Peyer's patch (tissue), 4 donors: ENCODE measurements at places on chromosomes 7 and 10.

GRCh38 chr10:71920540-71921323, 43.5 kb upstream of the CHST3 start:
- DNase-seq, result peak; percentile 62

- no peak for DNase-seq
Observed at GRCh38 chr7:37394158-37394557, 54.5 kb downstream of the ELMO1 start.

DNA sequence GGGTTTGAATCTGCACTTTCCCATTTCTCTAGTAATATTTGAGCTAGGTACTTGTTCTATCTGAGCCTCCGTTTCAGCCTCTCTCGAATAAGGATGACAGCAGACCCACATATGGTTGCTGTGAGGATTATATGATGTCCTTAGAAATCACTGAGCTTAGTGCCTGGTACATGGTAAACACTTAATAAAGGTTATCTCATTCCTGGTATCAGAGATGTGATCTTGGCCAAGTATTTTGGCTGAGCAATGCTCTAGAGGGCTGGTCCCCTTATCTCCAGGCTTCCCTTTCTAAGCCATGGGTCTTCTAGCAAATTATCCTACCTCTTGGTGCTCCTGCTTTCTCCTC, 407 bp upstream of the MKRN1 start:
- DNase-seq, result no peak

GRCh38 chr7:91291902-91292301, 27.7 kb downstream of the FZD1 start:
- DNase-seq, result no peak

DNA sequence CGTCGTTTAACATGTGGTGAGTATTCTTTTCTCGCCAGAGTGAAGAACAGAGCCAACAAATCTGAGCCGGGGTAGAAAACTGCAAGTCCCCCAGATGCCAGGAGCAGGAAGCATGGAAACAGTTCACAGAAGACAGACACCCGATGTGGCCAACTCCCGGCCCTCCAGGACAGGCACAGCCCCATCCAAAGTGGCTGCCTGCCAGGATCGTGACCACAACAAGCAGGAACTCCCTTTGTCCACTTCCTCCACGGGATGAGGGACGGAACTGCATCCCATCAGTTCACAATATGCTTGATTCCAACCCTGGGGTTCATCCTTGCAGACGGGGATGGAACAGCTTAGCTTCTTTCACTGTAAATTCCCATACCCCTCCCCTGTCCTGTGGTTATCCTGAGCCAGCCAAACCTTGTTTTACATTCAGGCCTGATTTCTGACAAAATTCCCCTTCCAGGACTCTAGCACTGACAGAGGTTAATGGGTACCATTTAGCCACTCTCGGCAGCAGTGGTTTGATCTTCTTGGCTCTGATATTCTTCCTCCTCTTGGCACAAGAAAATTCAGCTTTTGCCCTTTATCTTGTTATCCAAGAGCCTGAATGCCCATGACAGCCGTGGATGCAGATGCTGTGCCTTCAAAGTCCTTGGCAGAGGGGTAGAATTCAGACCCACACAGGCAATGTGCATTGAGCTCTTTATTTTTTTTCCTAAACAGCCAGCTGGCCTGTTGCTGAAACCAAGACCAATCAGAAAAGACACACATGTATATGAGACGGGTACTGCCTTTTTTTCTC, 105.5 kb upstream of the FAM204A start:
- peak; percentile 60 for DNase-seq

- DNase-seq, result no peak
Observed at GRCh38 chr7:26686448-26686981, 177.9 kb downstream of the SKAP2 start.

DNA sequence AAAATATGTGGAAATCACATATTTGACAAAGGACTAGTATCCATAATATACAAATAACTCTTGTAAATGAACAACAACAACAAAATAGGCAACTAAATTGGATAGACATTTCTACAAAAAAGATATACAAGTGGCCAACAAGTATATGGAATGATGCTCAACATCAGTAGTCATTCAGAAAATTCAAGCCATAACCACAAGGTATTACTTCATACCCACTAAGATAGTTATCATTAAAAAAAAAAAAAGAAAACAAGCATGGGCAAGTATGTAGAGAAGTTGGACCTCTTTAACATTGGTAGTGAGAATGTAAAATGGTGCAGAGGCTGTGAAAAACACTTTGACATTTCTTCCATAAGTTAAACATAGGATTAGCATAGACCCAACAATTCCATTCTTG, 80.8 kb downstream of the CYP26A1 start:
- DNase-seq, result no peak

DNA sequence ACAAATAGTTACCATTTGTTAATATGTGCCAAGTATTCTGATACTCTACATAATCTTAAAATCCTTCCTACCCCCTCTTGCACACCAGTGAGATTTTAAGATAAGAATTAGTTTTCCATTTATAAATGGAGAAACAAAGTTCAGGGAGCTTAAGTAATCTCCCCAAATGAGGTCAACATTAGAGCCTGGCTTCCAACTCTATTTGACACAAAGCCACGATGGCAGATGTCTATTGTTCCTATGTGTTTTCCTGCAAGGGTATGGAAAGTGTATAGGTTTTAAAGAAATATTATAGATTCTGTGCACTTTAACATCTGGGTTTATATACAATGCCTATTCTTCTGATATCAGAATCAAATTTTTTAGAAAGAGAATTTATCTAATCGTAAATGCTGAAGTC, 143.9 kb upstream of the SEMA3C start:
- DNase-seq, result no peak

DNA sequence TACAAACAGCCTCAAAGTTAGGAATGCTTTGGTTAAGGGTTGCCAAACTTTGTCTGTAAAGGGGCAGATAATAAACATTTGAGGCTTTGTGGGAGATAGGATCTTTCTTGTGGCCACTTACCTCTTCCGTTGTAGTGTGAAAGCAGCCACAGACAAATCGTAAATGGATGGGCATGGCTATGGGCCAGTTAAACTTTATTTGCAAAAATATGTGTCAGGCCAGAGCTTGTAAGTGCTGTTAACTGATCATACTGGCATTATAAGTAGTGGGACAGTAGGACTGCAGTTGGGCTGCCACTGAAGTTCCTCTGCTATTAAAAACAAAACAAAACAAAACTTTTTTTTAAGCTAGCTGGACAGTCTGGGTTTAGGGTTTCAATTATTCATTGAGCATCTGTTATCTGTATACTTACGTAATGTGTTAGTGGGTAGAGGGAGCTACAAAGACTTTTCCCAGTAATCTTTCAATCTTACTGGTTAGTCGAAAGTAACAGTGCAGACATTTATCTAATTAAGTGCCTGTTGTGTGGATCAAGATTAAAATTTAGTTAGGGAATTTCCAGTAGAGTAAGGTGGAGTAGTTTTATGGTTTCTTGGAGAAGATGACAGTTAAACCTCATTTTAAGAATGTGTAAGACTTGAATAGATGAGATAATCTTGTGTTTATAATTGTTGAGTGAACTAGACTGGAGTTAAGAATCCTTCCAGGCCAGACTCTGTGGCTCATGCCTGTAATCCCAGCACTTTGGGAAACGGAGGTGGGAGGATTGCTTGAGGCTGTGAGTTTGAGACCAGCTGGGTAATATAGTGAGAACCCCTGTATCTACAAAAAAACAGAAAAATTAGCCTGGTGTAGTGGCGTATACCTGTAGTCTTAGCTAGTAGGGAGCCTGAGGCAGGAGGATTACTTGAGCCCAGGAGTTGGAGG, 100.1 kb downstream of the BTRC start:
- no peak for DNase-seq

DNA sequence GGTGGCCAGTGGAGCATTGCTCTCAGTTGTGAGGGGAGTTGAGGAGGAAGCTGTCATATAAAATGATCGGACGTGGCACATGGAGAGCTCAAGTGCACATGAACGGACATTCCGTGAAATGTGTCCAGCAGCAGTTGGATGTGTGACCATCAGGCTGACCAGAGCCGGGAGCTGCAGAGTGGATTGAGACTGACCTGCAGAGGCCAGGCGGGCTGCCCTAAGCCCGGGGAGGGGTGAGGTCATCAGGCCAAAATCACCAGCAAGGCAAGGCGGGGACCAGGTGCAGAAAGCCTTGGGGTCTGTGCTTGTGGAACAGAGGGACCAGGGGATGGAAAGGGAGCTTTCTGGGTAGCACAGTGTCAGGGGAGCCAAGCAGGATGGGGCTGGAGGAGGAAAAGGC, 279.5 kb downstream of the CELF2 start:
- no peak for DNase-seq

DNA sequence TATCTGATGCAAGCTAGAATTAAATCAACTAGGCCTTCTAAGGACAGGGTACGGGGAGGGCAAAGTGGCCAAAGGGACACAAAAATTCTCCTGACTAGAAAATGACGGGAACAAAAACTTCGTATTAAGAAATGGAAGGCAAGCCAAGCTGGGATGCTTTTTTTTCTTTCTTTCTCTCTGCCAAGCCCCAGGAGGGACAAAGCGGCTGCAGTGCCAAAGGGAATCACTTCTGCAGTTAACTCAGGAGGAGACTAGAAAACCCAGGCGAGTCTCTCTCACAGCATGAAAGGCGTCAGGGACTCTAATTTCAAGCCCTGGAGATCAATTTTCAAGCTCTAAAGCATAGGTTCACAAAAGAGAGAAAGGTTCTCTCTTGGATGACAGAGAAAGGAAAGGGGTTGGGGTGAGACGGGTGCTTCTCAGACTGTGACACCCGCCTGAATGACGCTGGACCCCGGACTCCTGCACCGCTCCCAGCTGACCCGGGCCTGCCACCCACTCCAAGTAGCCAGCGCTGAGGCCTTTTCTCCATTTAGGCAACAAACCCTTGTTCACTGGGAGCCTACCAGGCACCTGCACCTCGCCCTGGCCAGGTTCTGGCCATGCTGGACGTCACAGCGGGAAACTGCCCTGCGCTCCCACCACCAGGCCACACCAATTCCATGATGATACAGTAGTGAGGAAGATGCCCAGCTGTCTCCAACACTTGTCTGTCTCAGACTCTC, 56.5 kb downstream of the KIAA1549 start:
- DNase-seq, result no peak

DNA sequence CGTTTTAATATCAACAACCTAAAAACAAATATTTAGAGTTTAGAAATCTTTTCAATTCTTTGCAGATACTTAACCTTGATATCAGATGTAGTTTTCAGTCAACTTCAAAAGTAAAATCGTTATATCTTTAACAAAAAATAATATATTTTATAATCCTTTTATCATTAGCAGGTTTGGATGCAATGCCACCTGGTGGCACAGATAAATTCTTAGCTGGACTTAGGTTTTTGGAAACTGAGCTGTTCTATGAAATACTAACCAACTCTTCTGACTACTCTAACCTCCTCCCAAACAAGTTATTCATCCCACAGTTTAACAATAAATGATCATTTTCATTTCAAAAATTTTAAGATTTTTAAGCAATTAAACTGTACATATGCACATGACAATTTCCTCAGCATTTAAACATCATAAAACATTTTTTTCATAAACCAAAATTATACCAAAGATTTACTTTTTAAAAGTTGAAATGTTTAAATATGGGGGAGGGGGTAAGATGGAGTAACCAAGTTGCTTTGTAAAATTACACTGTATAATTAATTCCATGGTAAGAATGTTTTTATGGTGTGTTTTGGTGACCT, 56.9 kb downstream of the HIBADH start:
- DNase-seq, result no peak

DNA sequence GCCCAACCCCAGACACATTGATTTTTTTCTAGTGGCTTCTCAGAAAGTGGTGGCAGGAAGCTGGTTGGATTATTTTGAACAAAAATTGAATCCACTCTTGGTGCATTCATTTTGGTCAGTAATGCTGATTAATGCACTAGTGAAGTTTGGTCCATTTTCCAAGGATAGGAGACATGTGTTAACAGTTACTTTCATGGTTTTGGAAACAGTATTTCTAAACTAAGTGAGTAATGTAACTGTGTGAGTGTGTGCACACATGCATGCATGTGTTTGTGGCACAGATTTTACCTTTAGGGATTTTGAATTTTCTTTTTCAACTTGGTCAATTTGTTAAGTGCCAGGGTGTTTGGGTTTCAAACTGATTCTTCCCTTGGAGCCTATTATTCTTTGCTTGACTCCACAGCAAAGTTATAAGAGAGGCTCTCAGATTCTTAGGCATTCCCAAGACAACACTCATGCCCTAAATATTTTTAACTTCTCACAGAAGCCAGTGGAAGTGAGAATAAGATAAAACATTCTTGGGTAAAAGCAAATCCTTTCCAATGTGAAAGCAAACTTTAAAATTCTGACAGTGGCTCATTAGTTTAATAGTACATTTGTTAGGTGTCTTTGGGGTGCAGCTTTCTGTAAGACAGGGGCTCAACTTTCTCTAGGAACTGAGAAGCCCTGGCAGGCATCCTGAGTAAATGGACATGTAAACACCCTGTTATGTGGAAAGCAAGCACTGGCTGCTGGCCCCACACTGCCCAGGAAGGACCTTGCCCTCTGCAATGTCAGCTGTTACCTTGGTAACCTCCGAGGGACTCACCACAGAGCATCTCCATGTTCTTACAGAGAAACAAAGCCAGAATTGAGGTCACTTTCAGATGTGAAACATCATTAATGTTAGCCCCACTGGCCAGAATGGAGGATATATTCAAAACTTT, 68.4 kb downstream of the ASAH2B start:
- DNase-seq, result no peak

DNA sequence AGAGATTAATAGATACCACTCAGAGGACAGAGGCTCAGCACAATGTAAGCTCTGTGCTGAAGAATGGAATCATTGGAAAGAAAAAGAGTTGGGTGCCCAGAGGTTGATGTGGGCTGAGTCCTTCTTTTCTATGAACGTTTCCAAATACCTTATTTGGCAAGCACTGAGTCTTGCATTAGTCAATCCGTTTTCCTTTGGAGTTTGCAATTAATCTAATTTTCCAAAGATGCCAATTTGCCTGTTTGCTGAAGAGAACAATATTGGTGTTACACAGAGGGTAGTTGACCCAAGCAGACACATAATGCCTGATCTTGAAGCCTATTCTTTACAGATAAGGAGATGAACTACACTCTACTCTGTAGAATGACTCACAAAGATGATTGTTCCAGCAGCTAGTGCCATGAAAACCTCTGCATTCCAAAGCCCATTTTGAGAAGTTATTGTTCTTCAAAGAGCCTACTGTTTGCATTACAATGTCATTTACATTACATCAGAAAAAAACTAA, 55.4 kb upstream of the MET start:
- no peak for DNase-seq

- DNase-seq, result no peak
Observed at GRCh38 chr7:105084581-105084980, 70.6 kb downstream of the KMT2E start.
